ENCODE measurements at places on chromosomes 1 and 21.

- DNase-seq: no peak
These were observed 25.1 kb upstream of the RUNX3 start for GRCh38 chr1:24955161-24955560.

GRCh38 chr21:32981096-32981495 is 44.6 kb upstream of the OLIG2 start:
- no peak for DNase-seq

- DNase-seq: no peak
These were observed 10.4 kb upstream of the LAMC2 start for GRCh38 chr1:183175631-183176030.

GRCh38 chr1:171637928-171638576 is 14.4 kb downstream of the MYOC start:
- DNase-seq: no peak

- no peak for DNase-seq
These were observed 33.9 kb downstream of the C1orf141 start for GRCh38 chr1:67100833-67101232.

DNA sequence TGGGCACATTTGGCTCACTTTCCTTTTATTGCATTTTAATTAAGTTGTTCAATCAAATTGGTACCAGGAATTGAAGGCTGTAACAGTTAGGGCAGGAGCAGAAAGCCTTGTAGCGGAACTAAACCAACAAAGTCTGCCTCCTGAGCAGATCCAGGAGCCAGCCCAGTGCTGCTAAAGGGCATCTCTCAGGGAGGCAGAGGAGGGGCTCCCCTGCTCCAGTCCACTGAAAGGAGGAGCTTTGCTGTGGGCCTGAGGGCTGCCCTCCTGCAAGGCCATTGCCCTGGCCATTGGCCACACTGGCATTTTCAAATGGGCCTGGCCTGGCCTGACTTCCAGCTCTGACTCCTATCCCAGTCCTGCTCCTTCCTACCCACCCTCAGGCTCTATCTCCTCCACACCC is 3.7 kb upstream of the TRABD2B start:
- no peak for DNase-seq

- DNase-seq: peak; percentile 56
These were observed 653 bp downstream of the CASP9 start for GRCh38 chr1:15523104-15524020.

GRCh38 chr1:183877053-183877720 is 72.3 kb downstream of the RGL1 start:
- DNase-seq: peak; percentile 58

GRCh38 chr1:67339623-67340343 is 32.1 kb downstream of the IL12RB2 start:
- DNase-seq: no peak

GRCh38 chr1:150366416-150367296 is 2.7 kb downstream of the RPRD2 start:
- peak; percentile 34 for DNase-seq

DNA sequence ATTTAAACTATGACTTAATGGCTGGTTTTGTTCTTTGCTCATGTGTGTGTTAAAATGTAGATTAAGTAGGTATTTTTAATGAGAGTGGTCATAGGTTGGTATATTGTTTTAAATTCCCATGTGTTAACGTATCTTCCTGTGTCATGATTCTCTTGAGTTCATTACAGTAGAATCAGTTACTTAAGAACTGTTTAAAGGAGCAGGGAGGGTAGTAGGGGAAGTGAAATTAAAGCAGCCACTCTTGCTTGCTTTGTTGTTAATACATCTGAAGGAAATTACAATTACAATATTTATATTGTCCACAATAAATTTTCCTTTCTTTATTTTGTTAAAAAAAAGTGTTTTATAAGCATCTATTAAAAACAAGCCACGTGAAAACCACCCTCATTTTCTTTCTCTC is 119.2 kb upstream of the KIAA1614 start:
- DNase-seq: no peak
